Naive B cell (primary cell): ENCODE measurements at places on chromosomes 12 and 14.

- H3K36me3 ChIP-seq, result no peaks in the 10 kb centered on the region
- H3K27me3 ChIP-seq, result peaks cover 30% of the 10 kb centered on the region
- no peak overlapping the region for H3K4me3 ChIP-seq
Observed at GRCh38 chr14:94011795-94012194, 14.3 kb upstream of the OTUB2 start.

DNA sequence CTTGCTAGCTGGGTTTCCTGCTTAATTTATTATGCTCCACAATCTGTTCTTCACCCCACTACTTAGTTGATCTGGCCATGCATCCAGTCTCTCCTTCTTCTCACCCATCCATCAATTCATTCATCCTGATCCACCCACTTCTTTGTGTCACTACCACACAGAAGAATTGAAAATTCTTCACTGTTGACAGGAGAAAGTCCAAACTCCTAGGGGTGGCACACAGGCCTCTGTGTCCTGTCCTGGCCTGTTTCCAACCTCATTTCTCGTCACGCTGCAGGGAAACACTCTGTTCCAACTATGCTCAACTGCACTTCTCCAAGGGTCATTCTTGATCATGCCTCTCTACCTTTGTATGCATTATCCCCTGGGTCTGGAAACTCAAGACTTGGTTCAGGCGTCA, 10.6 kb upstream of the KRT83 start:
- H3K27ac ChIP-seq, result no peak overlapping the region
- no peak overlapping the region for H3K4me3 ChIP-seq
- H3K4me1 ChIP-seq, result peaks cover 5% of the 10 kb centered on the region
- no peak for DNase-seq

DNA sequence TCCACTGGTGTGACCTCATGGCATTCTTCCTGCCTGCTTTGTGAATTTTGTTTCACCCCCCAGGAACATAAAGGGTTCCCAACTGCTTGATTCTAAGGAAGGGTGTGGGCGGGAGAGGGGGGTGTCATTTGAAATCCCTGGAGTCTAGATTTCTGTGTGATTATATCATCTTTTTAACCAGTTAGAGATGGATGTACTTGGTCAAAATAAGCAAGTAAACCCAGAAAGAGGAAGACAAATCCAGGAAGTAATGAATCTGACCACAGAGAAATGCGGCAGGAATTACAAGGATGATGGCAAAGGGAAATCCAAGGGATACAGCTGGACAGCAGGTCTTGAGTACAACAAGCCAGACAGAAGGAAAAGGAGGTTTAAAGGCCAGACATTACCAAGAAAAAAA, 38.9 kb downstream of the DMAC2L start:
- no peaks in the 10 kb centered on the region for H3K36me3 ChIP-seq
- H3K27ac ChIP-seq, result no peak overlapping the region
- H3K4me1 ChIP-seq, result peaks cover 13% of the 10 kb centered on the region
- no peak for DNase-seq
- no peak overlapping the region for H3K4me3 ChIP-seq
- H3K27me3 ChIP-seq, result no peaks in the 10 kb centered on the region

GRCh38 chr14:30138567-30138966, 210.9 kb upstream of the PRKD1 start:
- no peaks in the 10 kb centered on the region for H3K4me1 ChIP-seq
